Stimulated activated CD4-positive, alpha-beta T cell treated with anti-CD3 and anti-CD28 coated beads, Interleukin-1b, Interleukin-23, amount 100 ng/mL, for 1 hour (primary cell): ENCODE measurements at places on chromosomes 12 and 14.

- DNase-seq = no peak
Observed at GRCh38 chr12:82486524-82487235, 128.4 kb downstream of the METTL25 start.

- no peak for DNase-seq
Observed at GRCh38 chr14:72528059-72528862, 365.6 kb downstream of the DPF3 start.

DNA sequence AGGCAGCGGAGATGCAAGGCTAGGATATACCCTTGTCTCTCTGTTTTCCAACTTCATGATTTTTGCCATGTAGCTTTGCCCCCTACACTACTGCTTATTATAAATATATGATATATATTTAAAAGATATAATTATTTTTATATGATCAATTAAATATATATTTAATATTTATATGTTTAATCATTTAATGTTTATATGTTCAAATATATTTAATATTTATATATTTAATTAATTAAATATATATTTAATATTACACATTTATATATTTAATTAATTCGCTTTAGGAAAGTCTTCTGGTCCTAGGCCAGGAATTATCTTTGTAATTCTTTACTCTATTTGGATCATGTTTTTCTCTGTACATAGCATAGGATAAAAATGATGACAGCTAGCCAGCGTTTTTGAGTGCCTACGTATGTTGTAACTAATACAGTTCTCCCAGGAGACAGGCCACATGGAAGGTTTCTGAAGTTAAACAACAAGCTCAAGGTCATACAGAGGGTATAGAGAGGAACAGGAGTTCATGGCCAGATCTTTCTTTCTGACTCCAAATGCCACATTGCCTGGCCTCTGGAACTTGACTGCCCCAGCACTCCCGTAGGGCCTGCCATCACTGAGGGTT lies 192.5 kb downstream of the KCNA5 start:
- DNase-seq = no peak

DNA sequence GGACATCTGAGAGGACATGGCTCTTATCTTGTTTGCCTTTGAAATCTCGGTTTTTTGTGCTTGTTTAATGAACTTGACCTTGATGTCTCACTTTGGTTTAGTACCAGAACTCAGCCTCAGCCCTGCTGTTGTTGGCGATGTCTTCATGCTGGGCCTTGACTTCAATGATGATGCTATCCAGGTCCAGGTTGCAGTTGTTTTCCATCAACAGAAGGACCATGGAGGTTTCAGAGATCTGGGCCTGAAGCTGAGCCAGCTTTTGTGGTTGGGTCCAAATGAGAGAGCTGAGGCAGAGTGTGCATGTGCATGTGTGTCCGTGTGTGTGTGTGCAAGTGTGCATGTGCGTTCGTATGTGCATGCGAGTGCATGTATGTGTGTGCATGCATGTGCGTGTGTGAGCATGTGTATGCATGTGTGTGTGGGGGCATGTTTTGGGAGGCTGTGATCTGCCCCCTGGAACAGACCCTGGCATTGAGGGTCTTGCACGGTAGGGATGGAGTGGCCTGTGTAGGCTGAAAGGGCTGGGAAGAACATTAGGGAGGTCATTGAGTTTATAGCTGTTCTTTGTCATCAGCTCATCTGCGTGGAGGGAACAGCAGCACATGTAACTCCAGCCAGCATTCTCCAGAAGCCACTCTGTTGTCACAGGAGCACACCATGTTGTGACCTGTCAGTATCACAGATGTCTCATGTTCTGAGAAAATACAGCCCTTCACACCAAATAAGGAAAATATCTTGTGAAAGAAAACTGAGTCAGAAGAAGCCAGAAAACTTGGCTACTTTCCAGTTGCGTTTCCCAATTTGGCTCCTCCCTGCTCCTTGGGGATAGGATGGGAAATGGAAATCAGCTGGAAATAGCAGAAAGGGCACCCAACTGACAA lies 10.0 kb upstream of the KRT82 start:
- DNase-seq = no peak

GRCh38 chr12:100141998-100142850 lies 450 bp downstream of the BLTP3B start:
- DNase-seq = no peak

GRCh38 chr14:96574633-96575632 lies 72.8 kb downstream of the PAPOLA start:
- DNase-seq = no peak

GRCh38 chr14:73176685-73177084 lies 40.4 kb downstream of the PSEN1 start:
- no peak for DNase-seq
